ENCODE measurements at places on chromosomes 13 and 19.
A peak's percentile ranks its signal among the peaks of the same experiment; 100 is the strongest.

DNA sequence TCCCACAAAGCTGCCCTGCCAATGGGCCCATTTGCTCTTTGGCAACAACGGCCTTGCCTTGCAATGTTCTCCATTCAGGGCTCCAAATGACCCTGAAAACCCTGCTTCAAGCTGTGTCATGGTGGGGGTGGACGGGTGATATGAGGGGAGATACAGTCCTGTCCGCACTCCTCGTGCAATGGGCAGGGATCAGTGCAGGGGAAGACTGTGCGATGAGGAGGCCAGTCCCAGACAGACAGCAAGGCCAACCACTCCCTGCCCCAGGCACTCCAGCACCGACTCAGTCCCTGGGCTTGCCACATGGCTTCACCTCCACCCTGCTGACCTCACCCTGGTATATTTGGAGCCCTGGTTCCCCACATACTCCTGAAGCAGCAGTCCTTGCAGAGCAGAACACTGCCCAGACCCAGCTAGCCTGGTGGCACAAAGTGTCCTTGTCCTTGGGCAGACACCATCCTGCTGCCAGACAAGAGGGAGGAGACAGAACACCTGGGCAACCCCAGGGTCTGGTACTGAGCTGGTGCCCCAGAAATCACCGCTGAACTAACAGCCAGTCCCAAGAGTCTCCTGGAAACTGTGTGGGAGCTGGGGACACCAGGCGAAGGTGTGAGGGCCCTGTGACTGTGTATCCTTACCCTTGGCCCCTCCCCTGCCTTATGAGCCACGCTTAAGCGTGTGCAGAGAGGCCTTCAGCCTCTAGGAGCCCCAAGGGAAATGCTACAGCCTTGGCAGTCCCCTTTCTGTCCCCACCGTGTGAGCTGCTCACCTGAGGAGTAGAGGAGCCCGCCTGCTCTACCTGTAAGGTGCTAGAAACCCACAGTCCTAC lies 9.1 kb upstream of the SLC35E1 start:
- no peak for DNase-seq

DNA sequence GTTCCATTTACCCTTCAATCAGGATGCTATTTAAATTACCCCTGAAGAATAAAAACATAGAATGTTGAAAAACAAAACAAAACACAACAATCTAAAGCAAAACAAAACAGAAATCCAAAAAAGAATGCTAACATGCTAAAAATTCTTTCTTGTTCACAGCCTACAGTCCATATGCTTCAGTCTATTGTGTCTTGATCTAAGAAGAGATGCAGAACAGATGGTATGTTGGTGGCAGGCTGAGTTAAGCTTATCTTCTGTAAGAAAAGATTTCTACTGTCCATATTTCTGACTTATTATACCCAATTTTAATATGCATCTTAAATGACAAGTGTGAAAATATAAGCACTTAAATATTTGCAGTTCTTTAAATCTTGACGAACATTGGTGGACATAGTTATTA lies 356.1 kb upstream of the SLITRK1 start:
- no peak for DNase-seq

GRCh38 chr19:16206637-16207036 lies 8.9 kb downstream of the AP1M1 start:
- DNase-seq = no peak

DNA sequence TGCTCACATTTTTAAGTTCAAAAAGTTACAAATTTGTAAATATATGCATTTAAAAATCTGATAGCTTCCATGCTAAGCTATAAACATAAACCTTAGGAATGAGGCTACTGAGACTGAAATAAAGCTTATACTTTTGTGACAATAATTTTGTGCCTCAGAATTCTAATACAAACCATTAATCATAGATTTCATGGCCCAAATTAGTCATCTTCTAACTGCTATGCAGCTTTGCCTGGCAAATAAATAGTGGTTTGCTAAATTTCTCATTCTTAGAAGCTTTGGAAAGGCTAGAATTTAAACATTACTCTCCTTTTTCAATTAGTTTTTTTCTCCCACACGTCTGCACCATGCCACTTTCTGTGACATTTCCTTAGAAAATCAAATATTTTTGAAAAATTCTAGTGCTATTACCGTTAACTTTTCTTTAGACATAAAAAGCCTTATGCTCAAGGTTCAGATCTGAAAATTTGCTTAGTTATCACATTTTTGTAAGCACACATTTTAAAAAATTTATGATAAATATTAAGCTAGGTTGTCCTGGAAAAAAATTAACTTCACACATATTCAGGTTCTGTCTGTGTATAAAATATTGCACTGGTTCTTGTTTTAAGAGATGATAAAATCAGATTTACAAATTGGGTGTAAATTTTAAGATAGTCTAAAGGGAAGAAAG lies 46.9 kb downstream of the FNDC3A start:
- no peak for DNase-seq

- peak; percentile 13 for DNase-seq
Measured at GRCh38 chr19:6572217-6572616, 18.7 kb downstream of the CD70 start.
